Bronchial epithelial cell (primary cell): ENCODE measurements at places on chromosomes 7 and 10. TPM values are rescaled to one million over a fixed set of nuclear protein-coding genes. Genes with fewer than 3 reads are reported as not detected.

GRCh38 chr7:74025146-74025545, 2.8 kb upstream of the ELN start:
- no peak for DNase-seq

- peak; percentile 73 for DNase-seq
These were observed 50.3 kb upstream of the NCAPG2 start for GRCh38 chr7:158754746-158755444.

GRCh38 chr7:49125246-49125645, 200.9 kb downstream of the CDC14C start:
- no peak for DNase-seq

GRCh38 chr7:106225856-106226255, 58.9 kb downstream of the NAMPT start:
- no peak for DNase-seq

GRCh38 chr7:22859641-22860290, 37.1 kb upstream of the TOMM7 start:
- peak; percentile 96 for DNase-seq

GRCh38 chr7:50728184-50728583, 54.5 kb downstream of the GRB10 start:
- no peak for DNase-seq

Gene DYDC2
- total RNA-seq, result not detected in 2 replicates

Gene OPN1SW
- total RNA-seq, result not detected in 2 replicates

Gene FAM25C
- total RNA-seq, result 9.3 TPM in 1 of 2 replicates, not detected in the other

Gene HGF
- under 0.01 and 3.7 TPM in 2 replicates for total RNA-seq

Gene MMD2
- not detected in 2 replicates for total RNA-seq
